ENCODE measurements at places on chromosomes 11 and 22.

DNA sequence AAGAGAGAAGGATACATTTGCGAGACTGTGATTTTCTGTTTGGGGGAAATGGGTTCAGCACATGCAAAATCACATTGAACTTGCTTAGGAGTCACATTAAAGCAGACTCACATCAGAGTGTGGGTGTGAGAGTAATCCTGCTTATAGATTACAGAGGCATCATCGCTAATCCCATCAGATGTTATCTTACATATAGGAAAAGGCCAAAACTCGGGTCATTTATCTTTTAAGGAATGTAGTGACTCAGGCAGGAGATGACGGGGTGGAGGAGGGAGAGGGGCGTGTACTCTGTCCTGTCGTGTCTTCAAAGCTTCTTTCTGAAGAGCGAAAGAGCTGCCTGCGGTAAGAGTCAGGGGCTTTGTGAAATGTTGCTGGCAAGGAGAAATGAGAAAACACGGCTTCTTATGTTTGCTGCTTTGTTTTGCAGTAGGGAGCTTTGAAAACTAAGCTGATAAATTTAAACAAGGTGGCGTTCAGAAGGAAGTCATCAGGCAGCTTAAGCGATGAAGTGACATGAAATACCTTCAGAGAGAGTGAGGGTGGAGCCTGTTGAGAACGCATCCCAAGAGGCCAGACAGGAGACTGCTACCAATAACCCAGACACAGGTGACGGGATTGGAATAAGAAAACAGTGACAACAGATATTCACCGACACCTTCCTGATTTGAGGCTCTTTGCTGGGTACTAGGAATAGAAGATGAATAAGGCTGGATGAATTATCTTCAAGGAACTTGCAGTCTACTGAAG lies 2.2 kb upstream of the C11orf16 start:
- no peak for DNase-seq

GRCh38 chr11:120635136-120635810 lies 123.7 kb downstream of the GRIK4 start:
- no peak for DNase-seq

DNA sequence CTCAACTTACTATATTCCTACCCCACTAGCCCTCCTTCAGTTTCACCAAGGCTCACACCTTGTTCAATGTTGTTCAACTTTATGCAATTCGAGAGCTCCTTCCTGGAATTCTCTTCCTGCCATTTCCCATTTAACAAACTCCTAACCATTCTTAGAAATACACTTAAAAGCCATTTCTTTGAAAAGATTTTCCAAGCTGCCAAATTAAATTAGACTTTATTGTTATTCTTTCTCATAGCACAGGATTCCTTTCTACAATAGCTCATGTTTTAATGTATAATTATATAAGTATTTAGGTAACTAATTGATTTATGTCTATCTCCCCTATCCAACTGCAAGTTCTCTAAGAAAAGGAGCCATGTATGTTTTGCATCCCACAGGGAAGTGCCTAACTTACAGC lies 52.7 kb upstream of the CTSC start:
- DNase-seq, result no peak

GRCh38 chr11:64444838-64445441 lies 86.0 kb downstream of the RPS6KA4 start:
- no peak for DNase-seq

GRCh38 chr11:71472357-71472885 lies 19.4 kb downstream of the NADSYN1 start:
- no peak for DNase-seq

GRCh38 chr11:8293171-8293570 lies 29.5 kb upstream of the LMO1 start:
- DNase-seq, result no peak

DNA sequence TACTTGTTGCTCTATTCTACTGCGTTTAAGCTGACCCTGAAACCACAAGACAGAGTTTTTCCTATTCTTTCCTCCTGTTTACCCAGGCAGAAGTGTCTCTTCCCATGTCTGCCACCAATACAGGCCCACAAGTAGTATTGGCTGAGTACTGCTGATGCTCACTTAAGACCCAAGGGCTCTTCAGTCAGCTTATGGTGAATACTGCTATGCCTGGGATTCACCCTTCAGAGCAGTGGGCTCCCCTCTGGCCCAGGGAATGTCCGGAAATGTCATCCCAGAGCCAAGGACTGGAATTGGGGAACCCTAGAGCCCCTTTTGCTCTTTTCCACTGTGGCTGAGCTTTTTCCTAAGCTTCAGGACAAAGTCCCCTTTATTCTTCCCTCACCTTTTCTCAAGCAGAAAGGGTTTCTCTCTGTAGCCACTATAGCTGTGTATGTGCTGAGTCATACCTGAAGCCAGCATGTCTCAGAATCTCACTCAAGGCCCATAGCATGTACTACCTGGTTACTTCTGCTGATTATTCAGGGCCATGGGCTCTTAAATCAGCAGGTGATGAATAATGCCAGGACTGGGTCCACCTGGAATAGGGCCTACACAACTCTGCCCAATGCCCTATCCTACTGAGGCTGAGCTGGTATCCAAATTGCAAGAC lies 745.8 kb upstream of the ANO5 start:
- DNase-seq, result no peak

DNA sequence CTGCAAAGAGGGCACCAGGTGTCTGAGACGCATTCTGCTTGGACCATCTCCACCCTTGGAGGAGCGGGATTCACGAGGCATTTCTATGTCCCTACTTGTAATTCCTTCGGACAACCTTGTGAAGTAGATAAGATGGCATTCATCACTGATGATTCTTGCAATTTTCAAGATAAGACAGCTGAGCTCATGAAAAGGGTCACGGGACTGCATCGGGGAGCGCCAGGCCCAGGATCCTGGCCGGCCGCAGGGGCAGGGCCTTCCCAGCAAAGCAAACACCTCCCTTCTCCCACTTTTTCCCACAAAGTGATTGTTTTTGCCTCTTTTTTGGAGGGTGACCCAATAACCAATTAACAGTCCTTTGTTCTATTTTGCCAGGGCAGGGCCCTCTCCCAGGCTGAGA lies 8.4 kb downstream of the LIF start:
- no peak for DNase-seq

GRCh38 chr22:36387709-36387958 lies 133 bp downstream of the MYH9 start:
- DNase-seq, result no peak

- DNase-seq, result no peak
Observed at GRCh38 chr11:16096336-16096735, 260.0 kb downstream of the SOX6 start.

DNA sequence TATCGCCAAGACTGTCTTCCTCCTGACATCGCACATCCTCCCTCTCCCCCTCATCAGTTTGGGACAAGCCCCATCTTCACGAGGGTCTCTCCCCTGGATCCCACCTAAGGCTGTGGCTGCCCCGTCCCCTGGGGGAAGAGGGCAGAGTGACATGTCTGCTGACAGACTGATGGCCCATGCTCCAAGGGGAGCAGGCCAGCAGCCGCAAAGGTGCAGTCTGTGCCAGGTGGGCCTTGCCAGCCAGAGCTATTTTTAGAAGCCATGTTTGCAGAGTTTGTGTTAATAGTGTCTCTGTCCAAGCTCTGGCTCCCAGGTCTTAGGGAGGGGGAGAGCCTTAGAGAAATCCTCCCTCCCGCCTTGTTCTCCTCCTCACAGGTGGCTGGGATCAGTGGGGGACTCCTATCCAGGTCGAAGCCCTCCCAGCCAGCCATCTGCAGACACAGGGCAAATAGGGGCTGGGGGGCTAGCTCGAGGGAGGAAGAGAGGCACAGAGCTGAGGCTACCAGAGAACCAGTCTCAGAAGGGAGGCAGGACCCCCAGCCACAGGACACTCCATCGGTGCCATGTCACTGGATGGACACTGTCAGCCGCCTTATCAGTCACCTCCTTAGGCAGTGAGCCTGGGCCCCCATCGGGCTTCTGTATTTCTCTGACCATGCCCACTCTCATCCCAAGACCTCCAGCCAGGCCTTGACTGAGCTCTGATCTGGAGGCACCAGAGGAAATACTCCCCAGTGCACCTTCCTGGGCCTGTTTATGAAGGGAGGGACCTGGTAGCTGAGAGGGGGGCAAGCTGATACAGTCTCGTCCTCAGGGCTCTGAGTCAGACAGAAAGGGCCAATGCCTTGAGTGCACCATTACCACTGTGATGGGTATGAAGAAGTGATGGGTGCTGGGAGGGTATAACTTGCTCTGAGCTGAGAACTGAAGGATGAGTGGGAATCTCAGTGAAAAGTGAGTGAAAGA lies 49.3 kb downstream of the CHRDL2 start:
- DNase-seq, result no peak

DNA sequence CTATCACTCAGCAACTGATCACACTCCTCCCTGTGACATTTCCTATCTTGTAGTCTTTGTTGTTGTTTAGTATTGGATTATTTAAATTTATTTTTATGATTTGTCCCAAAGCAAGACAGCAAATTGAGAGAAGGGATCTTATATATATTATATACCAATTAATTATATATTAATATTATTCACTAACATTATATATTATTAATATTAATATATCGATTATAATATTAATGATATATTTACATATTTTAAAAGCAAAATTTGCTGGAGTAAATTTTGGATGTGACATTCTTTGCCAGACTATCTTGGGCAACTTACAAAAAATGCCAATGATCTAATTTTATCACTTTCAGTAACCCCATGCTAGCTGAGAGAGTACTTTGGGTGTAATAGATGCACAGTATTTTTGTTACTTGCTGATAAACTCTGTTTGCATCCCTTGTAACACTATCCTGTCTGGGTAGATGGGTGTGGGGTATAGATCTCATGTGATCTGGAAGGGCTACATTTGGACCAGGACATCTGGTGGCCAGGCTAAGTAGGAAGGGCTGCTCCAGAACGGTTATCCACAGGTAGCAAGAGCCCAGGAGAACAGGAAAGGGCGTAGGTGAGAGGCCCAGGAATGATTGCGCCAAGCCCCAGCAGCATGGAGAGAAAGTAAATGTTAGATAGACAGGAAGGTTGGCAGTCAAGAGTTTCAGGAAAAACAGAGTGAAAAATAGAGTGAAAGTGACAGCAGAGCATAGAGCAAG lies 608.6 kb upstream of the KIRREL3 start:
- no peak for DNase-seq

GRCh38 chr11:13782390-13783075 lies 114.1 kb downstream of the FAR1 start:
- no peak for DNase-seq

GRCh38 chr11:45698777-45699497 lies 33.5 kb upstream of the CHST1 start:
- DNase-seq, result no peak

- DNase-seq, result no peak
Observed at GRCh38 chr22:23841736-23842445, 3.1 kb upstream of the DERL3 start.

DNA sequence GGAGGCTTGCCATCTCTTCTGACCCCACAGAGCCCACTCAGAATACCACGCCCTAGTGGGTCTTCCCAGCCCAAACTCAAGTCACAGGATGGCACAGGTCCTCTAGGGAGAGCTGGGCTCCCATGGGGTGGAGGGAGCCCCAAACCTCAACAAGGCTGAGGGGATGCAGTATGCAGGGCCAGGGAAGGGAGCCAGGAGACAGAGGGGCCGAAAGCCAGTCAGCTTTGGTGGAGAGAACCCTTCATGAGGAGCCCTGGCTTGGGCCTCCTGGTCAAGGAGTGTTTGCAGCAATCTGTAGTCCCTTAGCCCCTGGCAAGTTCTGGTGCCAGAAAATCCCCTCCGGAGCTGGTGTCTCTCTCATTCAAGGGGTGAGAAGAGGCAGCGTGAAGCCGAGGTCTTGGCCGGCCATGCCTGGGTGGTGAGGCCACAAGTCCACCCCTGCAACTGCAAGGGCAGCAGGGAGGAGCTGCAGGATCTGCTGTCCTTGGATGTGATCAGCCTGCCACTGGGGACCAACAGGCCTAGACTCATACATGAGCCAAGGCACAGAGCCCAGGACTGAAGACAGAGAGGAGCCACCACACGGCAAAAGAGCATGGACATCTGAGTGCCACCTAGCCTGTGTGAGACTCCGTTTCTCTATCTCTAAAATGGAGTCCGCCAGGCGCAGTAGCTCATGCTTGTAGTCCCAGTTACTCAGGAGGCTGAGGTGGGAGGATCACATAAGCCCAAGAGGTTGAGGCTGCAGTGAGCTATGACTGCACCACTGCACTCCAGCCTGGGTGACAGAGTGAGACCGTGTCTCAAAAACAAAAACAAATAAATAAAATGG lies 24.1 kb downstream of the NEAT1 start:
- DNase-seq, result no peak

DNA sequence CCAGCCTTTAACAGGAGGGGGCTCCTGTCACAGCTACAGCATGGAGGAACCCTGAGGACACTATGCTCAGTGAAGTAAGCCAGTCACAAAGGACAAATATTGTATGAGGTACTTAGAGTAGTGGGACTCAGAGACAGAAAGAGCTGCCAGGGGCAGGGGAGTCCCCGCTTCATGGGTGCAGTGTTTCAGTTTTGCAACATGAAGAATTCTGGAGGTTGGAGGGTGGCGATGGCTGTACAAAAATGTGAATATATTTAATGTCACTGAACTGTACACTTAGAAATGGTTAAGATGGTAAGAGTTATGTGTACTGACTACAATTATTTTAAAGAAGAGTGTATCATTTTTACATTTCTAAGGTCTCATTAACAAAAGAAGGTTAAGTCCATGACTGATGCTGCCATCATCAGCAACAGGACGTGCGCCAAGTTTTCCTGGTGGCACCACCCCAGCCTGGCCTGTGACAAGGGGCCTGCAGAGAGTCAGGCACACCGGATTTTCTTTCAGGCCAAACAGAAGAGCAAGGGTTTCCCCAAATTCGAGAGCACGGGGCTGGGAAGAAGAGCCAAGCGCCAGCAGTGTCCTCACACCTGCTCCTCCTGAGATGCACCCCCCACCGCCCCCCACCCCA lies 22.1 kb downstream of the YPEL1 start:
- no peak for DNase-seq

DNA sequence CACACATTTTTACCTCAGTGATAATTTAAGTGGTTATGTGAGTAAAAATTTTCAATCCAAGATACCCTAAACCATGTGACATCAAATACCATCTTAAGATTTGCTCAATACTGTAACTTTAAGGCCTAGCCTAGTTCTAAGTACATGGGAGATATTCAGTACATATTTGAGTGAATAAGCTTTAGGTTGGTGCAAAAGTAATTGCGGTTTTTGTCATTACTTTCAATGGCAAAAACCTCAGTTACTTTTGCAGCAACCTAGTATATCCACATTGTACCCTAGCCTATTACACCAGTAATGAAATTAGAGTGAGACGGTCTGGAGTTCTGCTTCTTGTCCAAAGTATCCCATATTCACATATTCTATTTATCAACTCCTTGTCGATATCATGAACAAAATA lies 700.1 kb downstream of the LRRC4C start:
- no peak for DNase-seq

DNA sequence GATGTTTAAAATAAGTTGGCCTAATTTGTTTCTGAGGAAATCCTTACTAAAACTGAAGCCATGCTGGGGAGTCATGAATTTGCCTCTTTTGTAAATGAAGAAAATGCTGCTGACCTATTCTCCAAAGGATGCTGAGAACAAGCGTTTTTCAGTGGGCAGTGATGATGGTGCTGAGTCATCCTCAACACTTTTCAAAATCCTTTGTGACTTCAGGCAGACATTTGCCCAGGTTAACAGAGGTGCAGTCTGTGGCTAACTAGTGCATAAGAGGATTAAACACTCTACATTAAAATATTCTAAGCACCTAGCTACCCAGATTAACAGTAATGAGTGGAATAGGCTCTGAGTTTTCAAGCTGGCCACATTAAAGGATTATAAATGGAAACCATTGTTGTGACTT lies 509.0 kb downstream of the DLG2 start:
- DNase-seq, result no peak

Measured in activated T-cell treated with anti-CD3 and anti-CD28 coated beads for 24 hours (primary cell).